ENCODE measurements at places on chromosomes 4 and X. TPM values are rescaled to one million over a fixed set of nuclear protein-coding genes. Genes with fewer than 3 reads are reported as not detected.

The OPN1LW gene
- not detected for total RNA-seq

The TLR2 gene
- total RNA-seq: 0.94 TPM

The MAGED4 gene
- 57.1 TPM for total RNA-seq

The RHOXF1 gene
- not detected for total RNA-seq

The RELL1 gene
- total RNA-seq: 7.2 TPM

The ZCCHC12 gene
- total RNA-seq: 1.2 TPM
